ENCODE measurements at places on chromosomes 3 and 15.
A peak's percentile ranks its signal among the peaks of the same experiment; 100 is the strongest.

GRCh38 chr3:194837457-194838127, 151.9 kb downstream of the FAM43A start:
- no peak for DNase-seq

- no peak for DNase-seq
Observed at GRCh38 chr3:53863145-53863544, 16.8 kb downstream of the IL17RB start.

- no peak for DNase-seq
Observed at GRCh38 chr15:43872416-43873020, 45.7 kb downstream of the WDR76 start.

GRCh38 chr15:26102365-26102764, 239.2 kb upstream of the ATP10A start:
- DNase-seq = no peak

DNA sequence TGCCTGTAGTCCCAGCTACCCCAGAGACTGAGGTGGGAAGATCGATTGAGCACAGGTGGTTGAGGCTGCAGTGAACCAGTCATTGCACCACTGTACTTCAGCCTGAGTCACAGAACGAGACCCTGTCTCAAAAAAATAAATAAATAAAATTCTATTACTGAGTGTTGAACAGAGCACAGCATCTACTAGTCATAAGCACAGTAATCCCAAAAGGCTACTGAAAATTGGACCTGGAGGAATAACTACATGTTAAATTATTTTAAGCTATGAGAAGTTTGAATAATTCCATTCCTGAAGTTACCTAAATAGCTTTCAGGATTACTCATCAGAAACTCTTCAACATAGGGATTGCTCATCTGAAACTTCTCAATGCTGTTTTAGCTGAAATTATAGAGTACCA, 43.4 kb downstream of the ARMC8 start:
- no peak for DNase-seq

- no peak for DNase-seq
Observed at GRCh38 chr3:77506384-77506783, 466.5 kb downstream of the ROBO2 start.

DNA sequence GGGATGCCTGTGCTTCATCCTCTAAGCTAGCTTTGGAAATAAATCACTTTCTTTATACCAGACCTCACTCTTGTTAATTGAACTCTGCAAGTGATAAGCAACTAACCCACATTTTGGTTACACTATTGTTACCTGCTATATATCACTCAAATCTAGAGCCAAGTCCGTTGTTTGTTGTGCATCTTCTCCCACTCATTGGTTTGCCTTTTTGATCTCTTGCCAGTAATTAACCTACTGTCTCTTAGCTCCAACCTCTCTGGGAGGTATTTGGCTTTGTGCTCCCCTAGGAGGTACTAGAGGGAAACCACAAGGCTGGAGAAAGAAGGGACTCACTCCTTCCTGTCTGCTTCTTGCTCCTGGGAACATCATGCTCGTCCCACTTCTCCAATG, 12.8 kb upstream of the CRBN start:
- DNase-seq = no peak

DNA sequence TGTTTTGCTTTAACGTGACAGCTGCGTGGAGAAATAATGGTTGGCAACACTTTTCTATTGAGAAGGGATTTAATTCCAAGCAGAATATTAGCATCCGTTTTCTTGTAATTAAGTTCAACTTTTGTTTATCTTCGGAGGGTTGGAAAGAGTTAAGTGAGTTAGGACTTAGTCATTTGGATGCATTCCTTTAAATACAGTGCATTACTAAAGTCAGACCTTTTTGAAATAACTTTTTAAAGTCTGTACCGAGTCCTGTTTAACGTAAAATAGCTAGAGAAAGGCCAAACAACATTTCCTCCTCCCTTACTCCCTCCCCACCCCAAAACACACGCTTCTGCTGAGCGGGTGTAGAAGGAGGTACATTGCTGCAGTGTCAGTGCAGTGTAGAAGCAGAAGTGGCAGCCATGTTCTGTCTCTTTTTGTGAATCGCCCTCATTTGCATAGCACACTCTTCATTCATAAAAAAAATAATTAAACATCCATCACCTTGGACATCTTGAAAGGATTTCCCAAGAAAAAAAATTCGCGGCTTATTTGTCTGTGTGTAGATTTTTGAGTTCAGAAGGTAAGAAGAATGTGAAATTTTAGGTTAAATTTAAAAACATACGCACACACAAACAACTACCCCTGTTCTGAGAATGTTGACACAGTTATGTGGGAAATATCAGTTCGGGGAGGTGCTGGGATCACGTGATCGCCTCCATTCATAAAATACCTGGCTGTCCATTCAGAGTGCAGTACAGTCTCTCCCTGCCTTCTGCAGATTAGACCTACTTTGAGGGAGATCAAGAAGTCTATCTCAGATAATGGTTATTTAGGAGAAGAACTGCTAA, 1.6 kb downstream of the SPRED1 start:
- no peak for DNase-seq

DNA sequence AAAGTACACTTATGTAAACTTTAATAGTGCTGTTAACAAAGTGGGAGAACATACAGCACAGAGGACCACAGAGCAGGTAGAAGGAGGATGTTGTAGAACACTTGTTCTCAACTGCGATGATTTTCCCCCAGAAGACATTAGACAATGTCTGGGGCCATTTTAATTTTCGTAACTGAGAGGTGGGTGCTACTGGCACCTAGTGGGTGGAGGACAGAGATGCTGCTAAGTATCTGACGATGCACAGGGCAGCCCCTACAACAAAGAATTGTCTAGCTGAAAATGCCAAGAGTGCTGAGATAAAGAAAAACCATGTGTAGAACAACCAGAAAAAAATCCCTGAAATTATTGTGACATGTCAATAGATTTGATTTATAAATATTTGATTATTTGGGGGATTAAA, 5.0 kb upstream of the KBTBD8 start:
- DNase-seq = no peak

DNA sequence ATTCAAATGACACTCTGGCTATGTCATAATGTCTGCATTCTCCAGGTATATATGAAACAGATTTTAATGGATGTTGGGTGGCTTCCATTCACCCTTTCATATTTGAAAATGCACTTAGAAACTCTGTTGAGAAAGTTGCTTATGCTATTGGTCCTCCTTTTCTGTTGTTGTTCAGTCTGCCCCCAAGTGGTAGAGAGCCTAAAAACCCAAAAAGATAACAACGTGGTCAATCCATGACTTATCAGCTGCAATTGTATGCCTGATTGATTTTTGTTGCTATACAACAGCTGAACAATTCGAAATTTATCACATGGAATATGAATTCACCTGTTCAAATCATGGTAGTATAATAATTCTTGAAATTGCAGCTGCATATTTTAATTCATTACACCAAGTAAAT, 279.8 kb downstream of the ROBO2 start:
- no peak for DNase-seq

GRCh38 chr3:189735913-189736312, 104.7 kb downstream of the TP63 start:
- DNase-seq = no peak

- DNase-seq = no peak
Observed at GRCh38 chr3:131110087-131110486, 83.4 kb downstream of the NEK11 start.

DNA sequence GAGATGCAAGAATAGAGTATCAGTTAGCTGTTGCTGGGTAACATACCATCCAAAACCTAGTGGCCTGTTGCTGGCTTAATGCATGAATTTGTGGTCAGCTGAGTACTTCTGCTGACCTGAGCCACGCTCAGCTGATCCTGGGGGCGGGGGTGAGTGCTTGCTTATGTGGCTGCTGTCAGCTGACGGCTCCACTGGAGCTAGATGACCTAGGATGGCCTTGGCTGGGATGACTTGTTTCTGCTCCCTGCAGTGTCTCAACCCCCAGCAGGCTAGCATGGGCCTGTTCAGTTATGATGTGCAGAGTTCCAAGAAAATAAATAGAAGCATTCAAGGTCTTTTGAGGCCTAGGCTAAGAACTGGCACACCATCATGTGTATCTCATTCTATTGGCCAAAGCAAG, 63.9 kb downstream of the FBLN2 start:
- no peak for DNase-seq

- no peak for DNase-seq
Observed at GRCh38 chr3:45892161-45892560, 5.8 kb downstream of the CCR9 start.

DNA sequence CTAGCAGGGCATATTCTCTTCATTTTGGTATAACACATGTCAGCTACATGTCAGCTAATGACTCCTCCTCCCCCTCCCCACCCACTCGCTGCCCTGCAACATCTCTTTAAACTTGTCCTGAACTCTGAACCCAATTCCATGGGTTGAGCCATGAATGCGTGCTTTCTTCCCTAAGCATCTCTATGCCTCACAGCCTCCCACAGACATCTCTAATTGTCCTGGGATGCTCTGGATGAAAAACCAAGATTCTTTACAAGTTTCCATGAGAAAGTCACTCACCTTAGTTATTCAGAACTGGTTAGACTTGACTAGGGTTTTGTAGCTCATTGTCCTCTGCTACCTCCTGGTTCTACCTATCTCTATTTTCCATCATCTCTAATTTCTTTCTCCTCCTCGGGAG, 629.1 kb downstream of the TBL1XR1 start:
- DNase-seq = no peak

GRCh38 chr3:181292984-181293383, 303.4 kb upstream of the DNAJC19 start:
- DNase-seq = no peak

- DNase-seq = peak; percentile 83
Observed at GRCh38 chr3:183275418-183275817, 22.4 kb downstream of the B3GNT5 start.

DNA sequence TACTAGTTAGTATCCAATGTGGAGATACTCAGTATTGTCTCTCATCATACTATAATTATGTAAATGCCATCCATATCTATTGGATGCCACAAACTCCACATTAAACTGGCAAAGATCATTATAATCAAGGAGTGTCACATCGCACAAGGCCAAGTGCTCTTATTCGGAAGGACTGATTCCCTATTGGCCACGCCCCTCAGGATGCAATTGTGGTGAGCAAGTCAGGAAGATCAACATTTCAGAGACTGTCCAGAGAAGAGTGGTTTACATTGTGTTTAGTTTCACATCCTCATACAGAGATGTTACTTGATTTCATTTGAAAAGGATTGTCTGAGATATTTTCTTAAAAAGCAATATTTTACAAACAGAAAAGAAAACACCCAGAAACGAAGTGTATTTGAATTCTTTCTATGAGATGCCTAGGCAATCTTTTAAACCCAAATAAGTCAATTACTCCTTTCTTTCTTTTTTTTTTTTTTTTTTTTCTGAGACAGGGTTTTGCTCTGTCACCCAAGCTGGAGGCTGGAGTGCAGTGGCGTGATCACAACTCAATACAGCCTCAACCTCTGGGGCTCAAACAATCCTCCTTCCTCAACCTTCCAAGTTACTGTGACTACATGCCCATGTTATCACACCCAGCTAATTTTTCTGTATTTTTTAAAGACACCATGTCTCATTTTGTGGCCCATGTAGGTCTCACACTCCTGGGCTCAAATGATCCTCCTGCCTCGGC, 369.1 kb downstream of the RBMS3 start:
- no peak for DNase-seq

GRCh38 chr3:194135516-194135805, 487 bp upstream of the HES1 start:
- DNase-seq = no peak

- no peak for DNase-seq
Observed at GRCh38 chr3:59426821-59427565, 377.2 kb upstream of the CFAP20DC start.

DNA sequence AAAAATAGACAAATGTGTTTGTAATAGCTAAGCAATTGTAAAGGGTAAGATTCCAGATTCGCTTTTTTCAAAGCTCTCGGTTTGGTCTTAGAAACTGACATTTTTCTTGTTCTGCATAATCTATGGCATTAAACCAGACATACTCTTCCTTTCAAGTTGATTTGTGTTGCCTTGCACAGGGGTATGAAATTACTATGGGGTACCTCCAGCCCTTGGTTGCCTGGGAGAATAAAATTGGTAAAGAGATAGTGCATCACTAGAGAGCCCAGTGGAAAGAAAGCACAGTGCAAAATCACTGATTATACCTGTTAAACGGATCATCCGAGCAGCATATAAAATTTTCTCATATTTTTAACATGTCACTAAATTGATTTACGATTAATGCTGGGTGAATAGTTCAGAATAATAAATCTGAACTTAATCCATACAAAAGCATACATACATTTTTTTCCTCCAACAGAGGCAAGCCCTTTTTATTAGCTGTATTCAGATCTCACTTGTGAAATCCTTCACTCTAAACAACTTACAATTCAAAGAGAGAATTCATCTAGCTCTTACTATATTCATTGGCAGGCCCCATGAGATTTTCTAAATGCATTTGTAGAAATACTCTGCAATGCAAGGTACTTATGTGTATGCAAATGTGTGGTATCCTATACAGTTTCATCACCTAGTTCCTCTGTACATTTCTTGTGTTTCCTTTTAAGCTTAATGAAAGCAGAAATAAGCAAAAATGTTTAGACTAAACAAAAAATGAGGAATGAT, 224.4 kb downstream of the ROBO1 start:
- no peak for DNase-seq

DNA sequence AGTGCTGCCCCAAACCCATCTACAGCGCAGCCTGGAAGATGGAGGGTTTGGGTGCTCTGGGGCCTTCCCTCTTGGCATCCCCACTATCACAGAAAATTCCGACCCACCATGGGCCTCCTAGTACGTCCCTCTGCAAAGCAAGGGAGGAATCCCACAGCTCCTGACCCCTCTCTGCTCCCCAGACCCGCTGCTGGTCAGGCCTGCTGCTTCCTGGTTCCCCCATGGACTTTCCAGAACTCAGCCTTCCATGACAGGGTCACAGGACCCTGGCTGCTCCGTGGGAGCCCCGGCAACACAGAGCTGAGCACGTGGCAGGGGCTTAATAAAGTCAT, 3.1 kb upstream of the LOXL1 start:
- DNase-seq = no peak

DNA sequence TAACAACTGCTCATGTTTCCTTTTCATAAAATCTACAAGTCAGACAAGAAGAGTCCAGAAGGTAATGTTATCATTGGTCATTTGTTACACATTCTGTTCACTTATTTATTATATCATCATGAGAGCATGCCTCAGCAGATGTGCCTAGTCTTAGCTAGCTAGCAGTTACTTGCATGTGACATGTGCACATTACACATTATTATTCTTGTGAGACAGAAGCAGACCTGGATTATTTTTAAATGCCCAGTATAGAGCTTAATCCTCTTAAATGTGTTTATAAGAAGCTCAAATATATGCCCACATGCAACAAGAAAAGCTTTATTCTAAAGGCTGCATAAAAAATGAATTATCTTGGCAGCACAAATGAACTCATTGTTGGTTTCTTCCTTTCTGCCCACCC, 12.6 kb downstream of the YEATS2 start:
- no peak for DNase-seq
